ENCODE measurements at places on chromosomes 16 and 17.
A peak's percentile ranks its signal among the peaks of the same experiment; 100 is the strongest.

GRCh38 chr17:58318627-58319172, 9.9 kb downstream of the TSPOAP1 start:
- no peak for DNase-seq

- DNase-seq, result no peak
Measured at GRCh38 chr16:26601335-26601734, 465.4 kb upstream of the C16orf82 start.

- DNase-seq, result peak; percentile 8
Measured at GRCh38 chr16:4266372-4266771, 6.5 kb downstream of the TFAP4 start.

DNA sequence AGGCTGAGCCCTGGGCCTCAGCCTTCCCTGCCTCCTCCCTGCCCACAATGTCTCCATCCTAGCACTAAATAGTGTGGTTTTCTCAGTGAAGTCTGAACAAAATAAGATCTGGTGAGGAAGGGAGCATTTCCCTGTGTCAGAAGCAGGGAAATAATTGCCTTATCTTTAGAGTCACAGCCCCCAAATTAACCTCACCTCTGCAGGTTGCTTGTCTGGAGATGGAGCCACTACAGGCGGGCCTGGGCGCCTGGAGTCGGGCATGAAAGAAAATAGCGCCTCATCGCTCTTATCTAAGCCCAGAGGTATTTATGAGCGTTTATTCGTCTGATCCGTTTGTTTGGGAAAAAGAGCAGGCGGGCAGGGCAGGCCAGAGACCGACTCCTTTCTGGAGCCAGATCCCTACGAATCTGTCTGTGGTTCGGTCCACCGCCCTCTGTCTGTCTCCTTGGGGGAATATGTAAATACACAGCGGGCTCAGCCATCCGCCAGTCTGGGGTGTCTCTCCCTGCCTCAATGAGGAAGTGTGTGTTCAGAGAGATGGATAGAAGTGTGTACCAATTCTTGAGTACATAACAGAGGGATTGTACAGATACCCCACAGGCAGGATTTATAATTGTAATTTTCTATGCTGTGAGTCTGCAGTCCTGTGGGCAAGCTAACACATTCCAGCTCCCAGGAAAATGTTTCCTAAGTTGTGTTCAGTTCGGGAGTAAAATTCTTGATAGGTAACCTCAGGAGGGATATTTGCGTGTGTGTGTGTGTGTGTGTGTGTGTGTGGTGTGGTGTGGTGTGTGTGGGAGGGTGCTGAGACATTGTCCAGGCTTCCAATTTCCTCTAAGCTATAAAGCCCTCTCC, 4.3 kb downstream of the HOXB6 start:
- DNase-seq, result peak; percentile 49

DNA sequence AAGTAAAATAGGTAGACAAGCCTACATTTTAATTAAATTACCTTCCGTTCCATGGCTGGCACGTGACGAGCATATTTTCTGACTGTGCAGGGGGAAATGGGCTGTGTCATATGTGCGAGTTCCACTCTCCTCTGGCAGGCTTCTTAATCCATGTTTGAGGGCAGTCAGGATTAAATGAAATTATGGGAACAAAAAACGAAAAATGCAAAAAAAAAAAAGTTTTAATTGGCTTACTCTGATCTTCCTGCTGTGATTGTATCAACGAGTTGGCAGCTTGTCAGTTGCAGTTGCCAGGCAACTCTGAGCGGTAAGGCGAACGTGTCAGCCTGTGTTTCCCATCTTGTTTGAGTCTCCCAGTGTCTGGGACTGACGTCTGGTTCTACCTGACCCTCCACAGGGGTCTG, 302.9 kb upstream of the XYLT1 start:
- DNase-seq, result peak; percentile 61

GRCh38 chr16:23428351-23428750, 24.6 kb downstream of the COG7 start:
- DNase-seq, result no peak
